Urinary bladder (tissue), 4 donors: ENCODE measurements at places on chromosomes 5 and 9. TPM values are rescaled to one million over a fixed set of nuclear protein-coding genes. Genes with fewer than 3 reads are reported as not detected.

- peak; percentile 69 for DNase-seq
These were observed 205.0 kb upstream of the IER5L start for GRCh38 chr9:129383019-129383560.

Gene PTGR1
- 81.2 TPM for polyA plus RNA-seq

- DNase-seq, result no peak
These were observed 31.9 kb downstream of the ARSB start for GRCh38 chr5:78953092-78953800.

GRCh38 chr9:77961541-77961940 lies 70.1 kb downstream of the GNAQ start:
- no peak for DNase-seq

GRCh38 chr5:157130925-157131324 lies 11.7 kb downstream of the MED7 start:
- DNase-seq, result no peak
